A549 (cell line): ENCODE measurements at places on chromosomes 1 and 21.

GRCh38 chr1:99755664-99756063 lies 10.8 kb downstream of the FRRS1 start:
- no peak for DNase-seq

GRCh38 chr1:204567071-204567470 lies 50.9 kb downstream of the MDM4 start:
- DNase-seq, result no peak

GRCh38 chr1:219049501-219049900 lies 124.2 kb upstream of the LYPLAL1 start:
- no peak for DNase-seq

DNA sequence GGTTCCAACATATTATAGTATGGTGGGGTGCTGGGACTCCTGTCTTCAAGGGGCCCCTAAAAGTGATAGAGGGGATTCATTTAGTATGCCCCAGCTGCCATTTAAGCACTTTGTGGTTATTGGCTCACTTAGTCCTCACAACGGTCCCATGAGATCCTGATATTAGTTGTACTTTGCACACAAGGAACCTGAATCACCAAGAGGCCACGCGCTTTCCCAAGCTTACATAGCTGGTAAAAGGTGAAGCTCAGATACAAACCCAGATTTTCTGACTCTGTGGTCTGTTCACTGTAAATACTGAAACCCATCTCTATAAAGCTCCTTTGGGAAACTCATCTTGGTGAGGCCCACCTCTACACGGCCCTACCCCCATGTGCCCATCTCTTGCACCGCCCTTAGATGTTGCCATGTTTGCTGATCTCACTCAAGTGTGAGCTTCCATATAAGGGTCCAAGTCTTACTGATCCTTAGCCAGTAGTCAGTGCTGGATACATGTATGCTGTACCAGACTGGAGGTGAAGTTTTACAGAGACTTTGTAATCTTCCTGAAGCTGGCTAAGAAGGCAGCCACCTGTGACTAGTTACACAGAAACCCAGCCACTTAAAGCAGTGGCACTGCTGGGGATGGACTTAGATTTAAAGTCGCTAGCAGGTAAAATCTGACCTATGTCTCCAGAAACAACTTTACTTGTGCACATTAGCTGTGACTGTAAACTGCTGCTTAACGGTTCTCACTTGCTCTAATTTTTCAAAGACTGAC lies 124.4 kb upstream of the HOOK1 start:
- DNase-seq, result no peak

GRCh38 chr1:44646261-44647110 lies 27.8 kb downstream of the TMEM53 start:
- no peak for DNase-seq

DNA sequence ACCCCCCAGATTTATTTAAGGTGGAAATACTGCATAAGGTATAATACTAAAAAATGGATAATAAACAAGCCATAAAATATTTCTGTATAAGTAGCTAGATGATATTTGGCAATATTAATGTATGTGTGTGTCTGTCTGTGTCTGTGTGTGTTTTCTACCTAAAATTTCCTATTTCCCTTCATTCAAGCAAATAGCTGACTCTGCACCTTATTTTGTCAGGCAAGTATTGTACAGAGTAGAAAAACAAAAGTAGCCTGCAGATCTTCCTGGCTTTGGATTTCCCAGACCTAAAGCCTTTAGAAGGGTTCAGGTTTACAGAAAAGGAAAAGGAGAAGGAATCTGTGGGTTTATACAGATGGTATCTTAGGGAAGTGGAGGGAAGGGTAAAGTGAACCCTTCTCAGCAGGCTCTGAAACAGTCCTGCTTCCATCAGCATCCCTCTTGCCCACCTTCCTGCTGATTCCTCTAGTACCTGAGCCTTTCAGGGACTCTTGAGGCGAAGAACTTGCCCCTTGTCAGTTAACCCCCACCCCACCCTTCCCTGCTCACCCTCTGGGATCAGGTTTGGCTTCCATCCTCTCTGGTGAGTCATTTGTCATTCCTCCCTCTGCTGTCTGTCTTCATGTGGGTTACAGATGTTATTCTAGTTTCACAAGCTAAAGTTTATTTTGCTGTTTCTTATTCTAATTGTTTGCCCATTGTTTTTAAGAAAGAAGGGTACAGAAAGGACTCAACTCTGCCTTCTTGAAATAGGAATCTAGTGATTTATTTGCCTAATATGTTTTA lies 21.7 kb upstream of the RGS16 start:
- no peak for DNase-seq

DNA sequence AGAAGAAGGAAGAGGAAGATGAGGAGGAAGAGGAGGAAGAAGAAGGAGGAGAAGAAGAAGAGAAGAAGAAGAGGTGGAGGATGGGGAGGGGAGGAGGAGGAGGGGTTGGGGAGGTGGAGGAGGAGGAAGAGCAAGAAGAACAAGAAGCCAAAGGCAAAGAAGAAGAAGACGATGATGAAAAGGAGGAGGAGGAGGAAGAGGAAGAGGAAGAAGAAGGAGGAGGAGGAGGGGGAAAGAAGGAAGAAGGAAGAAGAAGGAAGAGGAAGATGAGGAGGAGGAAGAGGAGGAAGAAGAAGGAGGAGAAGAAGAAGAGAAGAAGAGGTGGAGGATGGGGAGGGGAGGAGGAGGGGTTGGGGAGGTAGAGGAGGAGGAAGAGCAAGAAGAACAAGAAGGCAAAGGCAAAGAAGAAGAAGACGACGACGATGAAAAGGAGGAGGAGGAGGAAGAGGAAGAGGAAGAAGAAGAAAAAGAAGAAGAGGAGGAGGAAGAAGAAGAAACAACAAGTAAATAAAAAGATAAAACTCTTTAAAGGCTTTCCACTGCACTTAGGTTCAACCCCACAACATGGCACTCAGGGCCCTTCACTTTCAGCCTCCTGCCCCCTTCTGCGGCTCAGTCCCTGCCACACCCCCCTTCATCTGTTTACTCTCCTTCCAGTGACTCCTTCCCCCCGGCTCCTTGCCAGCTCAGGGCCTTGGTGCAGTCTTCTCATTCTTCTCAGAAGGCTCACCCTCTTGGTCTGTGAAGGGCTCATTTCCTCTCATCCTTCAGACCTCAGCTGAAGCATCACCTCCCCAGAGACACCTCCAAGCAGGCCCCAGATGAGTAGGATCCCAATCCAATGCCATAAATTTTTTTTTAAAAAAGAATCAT lies 114.0 kb downstream of the KCNN3 start:
- DNase-seq, result peak; percentile 65

DNA sequence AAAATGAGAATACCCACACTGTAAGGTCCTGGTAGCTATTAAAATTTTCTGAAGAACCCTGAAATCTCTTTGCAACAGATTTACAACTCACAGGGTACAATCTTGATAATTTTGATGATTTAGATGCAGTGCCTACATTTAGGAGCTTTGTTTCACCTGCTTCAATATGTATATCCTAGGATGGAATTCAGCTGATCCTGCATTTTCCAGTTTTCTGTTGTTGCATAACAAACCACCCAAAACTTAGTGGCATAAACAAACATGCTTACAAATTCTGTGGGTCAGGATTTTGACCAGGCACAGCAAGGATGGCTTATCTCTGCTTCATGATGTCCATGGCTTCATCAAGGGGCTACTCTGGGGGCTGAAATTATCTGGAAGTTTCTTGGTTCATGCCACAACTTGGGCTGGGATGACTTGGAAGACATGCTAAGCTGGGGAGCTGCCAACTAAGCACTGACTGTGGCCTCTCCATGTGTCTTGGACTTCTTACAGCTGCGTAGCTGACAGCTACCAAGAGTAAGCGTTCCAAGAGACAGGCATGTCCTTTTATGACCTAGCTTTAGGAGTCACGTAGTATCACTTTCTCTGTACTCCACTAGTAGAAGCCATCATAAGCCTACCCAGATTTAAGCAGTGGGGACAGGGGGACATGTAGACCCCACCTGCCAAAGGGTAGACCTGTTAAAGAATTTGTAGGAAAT lies 108.5 kb downstream of the CACHD1 start:
- no peak for DNase-seq

DNA sequence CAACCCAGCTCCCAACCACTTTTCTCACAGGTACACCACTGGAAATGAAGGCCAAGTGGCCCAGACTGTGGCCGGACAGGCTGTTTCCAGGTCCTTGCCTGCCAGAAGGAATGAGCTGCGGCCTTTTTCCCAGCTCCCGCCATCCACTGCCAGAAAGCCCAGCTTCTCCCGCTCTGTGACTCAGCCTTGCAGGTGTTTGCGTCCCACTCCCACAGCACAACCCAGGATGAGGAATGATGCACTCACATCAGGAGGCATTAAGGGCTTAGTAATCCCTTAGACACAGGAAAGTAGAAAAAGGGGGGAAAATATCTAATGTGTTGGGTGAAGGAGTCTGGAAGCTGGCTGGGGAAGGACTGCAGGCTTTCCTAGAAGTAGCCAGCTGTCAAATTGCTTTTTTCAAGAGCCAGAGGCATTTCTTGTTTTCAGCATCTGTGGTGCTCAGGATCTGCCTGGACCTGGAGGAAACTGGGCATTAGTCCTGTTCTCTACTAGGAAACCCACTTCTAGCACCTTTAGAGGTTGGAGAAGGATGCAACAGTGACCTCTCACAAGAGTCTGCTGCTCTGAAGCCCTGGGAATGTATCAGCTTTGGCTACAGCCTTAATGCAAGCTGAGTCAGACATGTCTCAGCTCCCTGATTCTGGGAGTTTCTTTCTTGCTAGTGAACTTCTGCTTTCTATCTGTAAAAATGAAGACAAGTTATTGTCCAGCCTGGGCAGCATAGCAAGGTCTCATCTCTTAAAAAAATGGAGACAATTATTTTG lies 13.2 kb upstream of the MAP1LC3C start:
- DNase-seq, result no peak

DNA sequence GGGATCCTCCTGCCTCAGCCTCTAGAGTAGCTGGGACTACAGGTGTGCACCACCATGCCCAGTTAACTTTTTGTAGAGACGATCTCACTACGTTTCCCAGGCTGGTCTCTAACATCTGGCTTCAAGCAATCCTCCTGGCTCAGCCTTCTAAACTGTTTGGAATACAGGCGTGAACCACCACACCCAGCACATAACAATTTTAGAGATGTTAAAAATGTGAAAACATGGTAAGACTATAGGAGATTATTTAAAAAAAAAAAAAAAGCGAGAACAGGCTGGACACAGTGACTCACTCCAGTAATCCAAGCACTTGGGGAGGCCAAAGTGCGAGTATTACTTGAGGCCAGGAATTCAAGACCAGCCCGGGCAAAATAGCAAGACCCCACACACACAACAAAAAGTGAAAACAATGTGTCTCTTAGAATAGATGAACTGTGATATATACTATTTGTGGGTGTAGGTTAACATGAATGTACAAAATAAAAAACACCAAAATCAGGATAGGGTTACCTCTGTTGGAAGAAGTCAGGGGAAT lies 19.6 kb downstream of the CCDC18 start:
- no peak for DNase-seq

- DNase-seq, result no peak
Observed at GRCh38 chr1:184025242-184025675, 12.3 kb downstream of the COLGALT2 start.

- no peak for DNase-seq
Observed at GRCh38 chr1:58422436-58422835, 124.1 kb downstream of the OMA1 start.

DNA sequence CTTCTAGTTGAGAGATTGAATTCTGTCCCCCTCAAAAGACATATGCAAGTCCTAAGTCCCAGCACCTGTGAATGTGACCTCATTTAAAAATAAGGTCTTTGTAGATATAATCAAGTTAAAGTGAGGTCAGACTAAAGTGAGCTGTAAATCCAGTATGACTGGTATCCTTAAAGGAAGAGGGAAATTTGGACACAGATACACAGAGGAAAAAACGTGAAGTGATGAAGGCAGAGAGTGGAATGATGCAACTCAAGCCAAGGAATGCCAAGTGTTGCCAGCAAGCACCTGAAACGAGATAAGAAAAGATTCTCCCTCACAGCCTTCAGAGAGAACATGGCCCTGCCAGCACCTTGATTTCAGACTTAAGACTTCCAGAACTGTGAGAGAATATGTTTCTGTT lies 444.7 kb upstream of the VAMP3 start:
- DNase-seq, result no peak

- DNase-seq, result no peak
Observed at GRCh38 chr1:166167572-166167925, 748 bp upstream of the FAM78B start.

DNA sequence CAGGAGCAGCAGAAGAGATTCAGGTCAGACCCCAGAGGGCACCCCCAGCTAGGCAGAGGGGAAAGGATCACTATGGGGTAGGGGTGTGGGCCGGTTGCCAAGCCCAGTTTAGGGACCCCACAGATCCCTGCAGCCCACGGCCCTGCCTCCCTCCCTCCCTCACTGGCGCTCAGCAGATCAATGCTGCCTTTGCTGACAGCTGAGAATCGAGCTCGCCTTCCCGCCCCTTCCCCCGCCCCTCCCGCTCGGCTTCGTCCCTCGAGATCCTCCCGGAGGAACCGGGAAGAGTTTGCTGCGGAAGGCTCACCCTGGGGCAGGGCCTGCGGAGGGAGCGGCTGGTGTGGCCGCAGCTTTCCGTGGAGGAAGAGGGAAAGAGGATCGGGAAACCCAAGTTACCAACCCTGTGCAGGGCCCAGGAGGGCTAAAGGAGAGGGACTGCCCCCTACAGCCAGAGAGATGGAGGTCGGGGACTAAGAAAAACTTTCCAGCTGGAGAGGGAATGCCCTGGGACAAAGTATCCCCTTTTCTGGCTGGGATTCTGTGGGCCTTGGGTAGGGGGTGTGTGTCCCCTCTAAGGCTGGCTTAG lies 1.1 kb upstream of the KCNQ4 start:
- no peak for DNase-seq

- DNase-seq, result no peak
Observed at GRCh38 chr1:83043244-83043643, 955.7 kb downstream of the TTLL7 start.

- peak; percentile 24 for DNase-seq
Observed at GRCh38 chr1:209150114-209150513, 433.4 kb upstream of the CAMK1G start.

GRCh38 chr21:15560383-15561056 lies 169.3 kb upstream of the USP25 start:
- no peak for DNase-seq

- no peak for DNase-seq
Observed at GRCh38 chr1:111948209-111949171, 41.0 kb downstream of the KCND3 start.

GRCh38 chr1:174736831-174737230 lies 262.9 kb upstream of the CACYBP start:
- DNase-seq, result no peak
